Fibroblast of skin of back (primary cell): ENCODE measurements at places on chromosomes 16 and 17.

DNA sequence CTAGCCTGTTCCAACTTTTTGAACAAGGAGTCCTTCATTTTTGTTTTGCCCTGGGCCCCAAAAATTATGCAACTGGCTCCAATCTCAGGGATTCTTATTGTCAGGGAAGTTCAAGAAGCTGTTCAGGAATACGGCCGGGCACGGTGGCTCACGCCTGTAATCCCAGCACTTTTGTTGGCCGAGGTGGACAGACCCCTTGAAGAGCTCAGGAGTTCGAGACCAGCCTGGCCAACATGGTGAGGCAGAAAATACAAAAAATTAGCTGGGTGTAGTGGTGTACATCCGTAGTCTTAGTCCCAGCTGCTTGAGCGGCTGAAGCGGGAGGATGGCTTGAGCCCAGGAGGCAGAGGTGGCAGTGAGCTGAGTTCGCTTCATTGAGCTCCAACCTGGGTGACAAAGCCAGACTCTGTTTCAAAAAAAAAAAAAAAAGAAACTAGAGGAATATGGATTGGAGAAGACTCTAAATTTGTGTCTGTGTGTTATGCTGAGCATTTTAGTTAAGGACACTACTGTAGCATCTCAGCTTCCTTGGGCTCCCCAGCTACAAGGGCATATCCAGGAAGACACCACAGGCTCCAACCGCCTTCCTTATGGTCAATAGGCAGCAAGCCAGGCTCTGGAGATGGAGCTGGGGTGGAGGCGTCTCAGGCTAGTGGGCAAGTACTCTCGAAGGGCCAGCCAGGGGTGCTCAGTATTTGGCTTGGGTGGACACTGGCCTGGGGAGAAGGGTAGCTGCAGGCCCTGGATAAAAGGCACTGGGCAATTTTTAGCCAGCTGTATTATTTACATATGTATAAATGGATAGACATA, 56.8 kb upstream of the CREBBP start:
- DNase-seq = no peak

DNA sequence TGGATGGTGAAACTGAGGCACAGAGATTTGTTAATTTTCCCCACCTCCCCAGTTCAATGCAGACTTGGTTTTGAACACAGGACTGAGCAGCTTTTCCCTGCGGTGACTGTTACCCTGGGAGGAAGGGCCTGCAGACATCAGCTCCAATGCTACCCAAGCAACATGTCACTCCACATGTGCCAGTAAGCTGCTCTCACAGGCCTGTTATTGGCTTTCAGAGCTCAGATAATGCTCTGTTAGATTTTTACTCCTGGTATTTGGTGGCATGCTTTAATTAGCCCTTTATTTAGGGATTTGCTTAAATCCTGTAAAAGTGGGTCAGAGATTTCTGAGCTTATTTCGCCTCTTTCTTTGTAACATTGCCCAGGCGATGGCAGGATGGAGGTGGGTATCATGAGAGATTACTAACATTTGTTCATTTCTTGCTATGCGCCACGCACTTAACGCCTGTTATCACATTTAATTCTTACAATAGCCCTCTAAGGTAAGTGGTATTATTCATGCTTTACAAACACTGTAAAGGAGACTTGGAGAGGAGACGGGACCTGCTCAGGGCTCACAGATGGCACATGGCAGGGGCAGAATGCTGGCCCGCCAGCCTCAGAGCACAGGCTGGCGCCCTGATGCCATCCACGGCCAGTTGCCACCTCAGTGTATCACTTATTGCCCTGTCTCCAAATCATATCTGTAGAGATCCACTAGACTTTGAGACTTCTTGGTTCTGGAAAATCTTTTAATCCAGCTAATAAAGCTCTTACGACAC, 84.0 kb upstream of the CACNG5 start:
- no peak for DNase-seq

GRCh38 chr17:67377488-67378453, 690 bp downstream of the PITPNC1 start:
- peak; percentile 36 for DNase-seq

- peak; percentile 6 for DNase-seq
Observed at GRCh38 chr16:46974352-46974751, 878 bp upstream of the DNAJA2 start.

GRCh38 chr16:80015566-80015965, 415.0 kb upstream of the MAF start:
- DNase-seq = peak; percentile 25

GRCh38 chr16:66900721-66901441, 17.8 kb downstream of the CDH16 start:
- no peak for DNase-seq

DNA sequence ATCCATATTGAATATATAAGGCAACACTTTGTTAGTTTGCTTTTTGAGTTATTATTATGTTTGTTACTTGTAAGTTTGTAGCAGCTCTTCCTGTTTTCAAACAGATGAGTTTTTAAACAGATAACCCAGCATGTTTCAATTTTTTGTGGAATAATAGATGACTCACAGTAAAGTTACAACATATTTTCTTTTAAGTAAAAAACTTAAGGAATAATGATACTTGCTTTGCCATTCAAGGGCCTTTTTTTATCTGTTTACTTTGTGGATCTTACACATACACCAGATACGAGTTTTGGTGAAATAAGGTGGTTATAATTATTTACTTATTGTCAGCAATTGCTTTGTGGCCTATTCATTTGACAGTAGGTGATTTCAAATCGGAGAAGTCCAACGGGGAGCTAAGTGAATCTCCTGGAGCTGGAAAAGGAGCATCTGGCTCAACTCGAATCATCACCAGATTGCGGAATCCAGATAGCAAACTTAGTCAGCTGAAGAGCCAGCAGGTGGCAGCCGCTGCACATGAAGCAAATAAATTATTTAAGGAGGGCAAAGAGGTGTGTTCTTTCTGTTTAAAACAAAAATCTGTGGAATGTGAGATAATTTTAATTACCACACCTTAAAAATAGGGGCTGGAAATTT, 66.3 kb downstream of the BPTF start:
- DNase-seq = peak; percentile 38

- no peak for DNase-seq
Observed at GRCh38 chr16:86089334-86089900, 190.5 kb downstream of the IRF8 start.

DNA sequence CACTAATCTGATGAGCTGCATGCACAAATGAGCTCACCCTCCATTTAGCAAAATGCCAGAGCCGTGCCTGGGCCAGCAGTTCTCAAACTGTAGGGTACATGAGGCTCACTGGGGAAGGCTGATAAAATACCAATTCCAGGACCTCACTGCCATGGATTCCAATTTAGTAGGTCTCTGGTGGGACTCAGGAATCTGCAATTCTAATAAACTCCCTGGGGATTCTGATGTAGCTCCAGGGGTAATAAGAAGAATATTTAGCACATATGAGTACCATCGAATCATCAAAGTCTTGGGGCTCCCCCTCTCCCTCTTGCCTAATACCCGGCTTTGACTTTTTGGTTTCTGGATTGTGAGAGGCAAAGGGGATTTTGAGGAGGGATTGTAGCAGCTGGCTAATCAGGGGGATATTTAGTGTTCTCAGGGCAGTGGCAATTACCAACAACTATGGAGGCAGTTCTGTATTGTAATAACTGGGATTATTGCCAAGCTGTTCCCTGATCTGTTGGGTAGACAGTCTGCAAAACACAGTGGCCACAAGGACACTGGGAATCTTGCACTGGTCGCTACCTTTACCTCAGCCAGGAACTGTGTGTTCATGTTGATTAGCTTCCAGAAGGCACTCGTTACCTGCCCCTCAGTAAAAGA, 140.4 kb downstream of the SHISA9 start:
- no peak for DNase-seq

DNA sequence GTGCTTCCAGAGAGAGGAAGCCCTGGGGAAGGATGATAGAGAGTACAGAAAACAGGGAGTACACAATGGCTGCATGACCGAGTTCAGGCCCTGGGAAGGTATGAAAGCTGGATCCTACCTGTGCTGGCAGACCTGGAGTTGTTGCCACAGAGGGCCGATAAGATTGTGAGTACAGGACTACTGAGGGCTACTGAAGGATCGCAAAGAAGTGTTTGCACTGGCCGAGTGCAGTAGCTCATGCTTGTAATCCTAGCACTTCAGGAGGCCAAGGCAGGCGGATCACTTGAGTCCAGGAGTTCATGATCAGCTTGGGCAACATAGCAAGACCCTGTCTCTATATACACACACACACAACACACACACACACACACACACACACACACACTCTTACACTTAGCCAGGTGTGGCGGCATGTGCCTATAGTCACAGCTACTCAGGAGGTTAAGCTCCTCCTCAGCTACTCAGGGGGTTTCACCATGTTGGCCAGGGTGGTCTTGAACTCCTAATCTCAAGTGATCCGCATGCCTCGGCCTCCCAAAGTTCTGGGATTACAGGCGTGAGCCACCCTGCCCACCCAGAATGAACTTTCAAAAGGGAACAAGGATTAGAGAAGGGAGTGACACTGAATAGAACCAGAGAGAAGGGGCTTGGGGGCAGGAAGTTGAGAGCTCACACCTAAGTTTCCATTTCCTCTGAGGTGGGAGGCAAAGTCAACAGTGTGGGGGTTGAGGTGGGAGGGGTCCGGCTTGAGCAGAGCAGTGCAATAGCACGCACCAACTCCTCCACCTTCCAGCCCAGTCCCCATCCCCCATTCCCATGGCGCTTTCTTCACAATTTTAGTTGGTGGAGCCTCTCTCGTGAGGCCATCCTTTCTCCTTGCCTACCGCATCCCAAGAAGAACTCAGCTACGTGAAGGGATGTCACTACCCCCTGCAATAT, 7.5 kb downstream of the SCIMP start:
- no peak for DNase-seq

DNA sequence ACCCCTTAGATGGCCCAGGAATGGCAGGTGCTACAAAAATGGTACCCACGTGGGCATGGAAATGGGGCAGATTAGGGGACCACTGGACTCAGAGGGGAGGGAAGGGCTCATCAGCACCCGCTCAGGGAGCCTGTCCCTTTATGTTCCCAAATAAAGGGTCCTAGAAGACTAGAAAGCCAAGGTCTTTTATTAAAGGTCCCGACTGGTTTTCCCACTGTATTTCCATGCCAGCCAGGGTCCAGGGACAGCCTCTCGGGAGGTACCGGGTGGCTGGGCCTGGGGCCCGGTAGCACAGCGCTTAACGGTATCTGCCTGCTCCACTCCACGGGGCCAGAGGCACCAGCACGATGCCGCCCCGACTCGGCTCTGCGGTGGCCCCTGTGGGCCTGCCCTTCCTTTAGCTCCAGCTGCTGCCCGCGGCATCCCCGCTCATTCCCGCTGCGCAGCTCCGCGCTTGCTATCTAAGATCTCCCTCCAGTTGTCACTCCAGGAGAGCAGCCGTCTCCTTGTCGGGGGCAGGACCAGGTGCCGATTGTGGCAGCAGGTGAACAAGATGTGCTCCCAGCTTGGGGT, 1.4 kb downstream of the NT5C start:
- no peak for DNase-seq

- DNase-seq = no peak
Observed at GRCh38 chr17:43636426-43636825, 25.3 kb downstream of the MEOX1 start.
